Heart left ventricle (tissue), 16 donors: ENCODE measurements at places on chromosomes 4 and X. TPM values are rescaled to one million over a fixed set of nuclear protein-coding genes. Genes with fewer than 3 reads are reported as not detected.

- DNase-seq: peak; percentile 80
These were observed at the start of gene CXCL3 for GRCh38 chr4:74038425-74039314. TSS of gene CXCL3 (minus strand) at chr4:74038689. CDS start at chr4:74038611, 78 bp downstream.

DNA sequence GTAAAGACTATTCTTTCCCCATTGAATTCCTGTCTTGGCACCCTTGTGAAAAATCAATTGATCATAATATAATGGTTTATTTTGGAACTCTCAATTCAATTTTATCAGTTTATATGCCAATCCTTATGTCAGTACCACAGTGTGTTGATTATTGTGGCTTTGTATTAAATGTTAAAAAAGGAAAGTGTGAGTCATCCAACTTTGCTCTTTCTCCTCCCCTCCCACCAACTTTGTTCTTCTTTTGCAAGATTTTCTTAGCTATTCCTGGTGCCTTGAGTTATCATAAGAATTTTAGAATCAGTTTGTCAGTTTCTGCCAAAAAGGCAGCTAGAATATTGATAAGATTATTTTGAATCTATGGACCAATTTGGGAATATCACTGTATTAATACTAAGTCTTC is 11.2 kb upstream of the RNF175 start:
- DNase-seq: no peak

DNA sequence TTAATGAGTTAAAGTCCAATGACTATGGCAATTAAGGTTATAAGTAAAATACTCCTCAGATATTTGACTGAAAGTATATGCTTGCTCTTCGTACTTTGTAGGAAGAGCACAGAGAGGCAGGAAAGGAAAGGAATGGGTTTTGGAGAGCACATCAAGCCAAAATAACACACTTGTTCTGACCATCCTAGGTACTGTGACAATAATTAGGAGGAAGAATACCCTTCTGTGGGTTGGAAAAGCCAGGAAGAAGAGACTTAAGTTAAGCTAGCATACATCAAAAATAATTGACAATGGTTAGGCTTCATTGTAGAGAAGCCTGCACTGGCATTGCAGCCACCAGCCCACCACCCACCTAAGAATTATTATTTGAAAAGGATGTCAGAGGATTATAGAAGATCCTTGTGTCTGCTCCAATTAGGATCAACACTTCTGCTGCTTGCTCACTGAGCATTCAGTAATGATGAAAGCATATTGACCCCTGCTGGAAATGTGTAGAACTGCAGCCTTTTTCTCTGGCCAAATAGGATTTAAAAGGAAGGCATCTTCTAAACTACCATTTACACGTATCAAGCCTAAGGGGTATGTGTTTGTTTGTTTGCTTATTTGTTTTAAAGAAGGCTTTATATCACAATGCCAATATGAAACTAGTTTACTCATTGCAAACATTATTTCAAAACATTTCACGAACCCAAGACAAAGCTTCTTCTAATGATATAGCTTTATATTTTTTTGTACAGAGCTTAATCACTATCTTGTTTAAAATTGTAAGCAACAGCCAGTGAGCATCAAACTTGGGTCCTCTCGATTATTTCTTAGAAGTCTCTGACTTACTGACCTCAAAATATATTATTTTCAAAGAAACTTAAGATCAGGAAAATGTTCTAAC is 286.2 kb upstream of the TET2 start:
- DNase-seq: no peak

GRCh38 chrX:78316265-78316664 is 11.1 kb downstream of the CYSLTR1 start:
- DNase-seq: no peak

The IL1RAPL2 gene
- not detected for total RNA-seq
